Smooth muscle cell of the umbilical artery (primary cell): ENCODE measurements at places on chromosomes 7 and 10. TPM values are rescaled to one million over a fixed set of nuclear protein-coding genes. Genes with fewer than 3 reads are reported as not detected.

CYP17A1 gene
- not detected in 2 replicates for total RNA-seq

WNT2 gene
- total RNA-seq: 0.97 and 1.2 TPM in 2 replicates

JMJD1C gene
- total RNA-seq: 60.6 and 89.4 TPM in 2 replicates

STRA8 gene
- not detected in 2 replicates for total RNA-seq

CYP3A5 gene
- total RNA-seq: 0.18 and 0.30 TPM in 2 replicates
